ENCODE measurements at places on chromosomes 7 and 10.

GRCh38 chr10:34622945-34623344 lies 192.2 kb downstream of the PARD3 start:
- no peak for DNase-seq

DNA sequence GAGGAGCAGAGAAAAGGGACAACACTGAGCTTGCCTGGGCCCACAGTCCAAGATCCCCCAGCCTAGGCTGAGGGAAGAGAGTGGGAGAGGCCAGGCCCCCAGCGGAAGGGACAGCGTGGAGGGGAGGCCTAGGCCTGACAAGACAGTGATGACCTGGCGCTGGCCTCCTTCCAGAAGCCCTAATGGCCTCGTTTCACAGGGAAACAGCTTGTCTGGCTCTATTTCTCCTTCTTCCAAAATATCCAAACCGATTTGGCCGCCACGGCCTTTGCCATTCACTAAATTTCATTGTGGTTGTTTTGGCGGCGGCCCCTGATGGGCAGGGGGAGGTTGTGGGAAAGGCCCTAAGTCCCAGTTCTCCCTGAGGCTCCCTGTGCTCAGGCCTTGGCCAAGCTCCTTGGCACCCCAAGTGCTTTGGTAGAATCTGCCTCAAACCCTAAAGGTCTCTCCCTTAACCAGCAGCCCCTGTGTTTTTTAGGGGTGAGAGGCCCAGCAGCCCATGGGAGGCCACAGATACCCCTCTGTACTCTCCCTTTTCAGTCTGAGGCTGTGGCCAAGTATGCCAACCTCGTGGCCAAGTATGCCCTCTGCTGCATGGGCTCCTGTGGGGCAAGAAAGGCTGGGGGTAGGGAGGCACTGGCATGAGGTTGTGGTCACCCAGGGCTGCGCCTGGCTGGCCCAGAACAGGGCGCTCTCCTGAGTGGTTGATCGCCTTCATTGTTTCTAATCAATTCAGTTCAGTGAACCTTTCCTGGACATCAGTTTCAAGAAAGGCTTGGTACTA lies 37.3 kb downstream of the PAX2 start:
- no peak for DNase-seq

- DNase-seq: no peak
Observed at GRCh38 chr7:94231305-94231704, 163.4 kb upstream of the COL1A2 start.

DNA sequence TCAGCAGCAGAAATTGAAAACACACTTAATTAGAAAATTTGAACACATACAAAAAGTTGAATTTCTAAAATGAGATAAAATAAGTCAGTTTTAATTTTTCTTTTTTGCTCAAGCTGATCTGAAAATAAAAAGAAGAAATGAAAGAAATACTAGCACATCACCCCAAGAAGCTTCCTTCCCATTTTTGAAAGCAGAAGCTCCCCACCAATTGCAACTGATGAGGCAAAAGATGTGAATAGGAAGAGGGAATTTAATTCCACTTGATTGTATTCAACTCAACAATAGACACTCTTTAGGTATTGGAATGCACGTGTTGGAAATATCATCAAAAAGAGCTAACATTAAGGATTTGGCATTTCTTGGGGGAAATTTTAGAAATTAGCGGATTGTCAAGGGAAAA lies 175.8 kb downstream of the TRIL start:
- DNase-seq: no peak

DNA sequence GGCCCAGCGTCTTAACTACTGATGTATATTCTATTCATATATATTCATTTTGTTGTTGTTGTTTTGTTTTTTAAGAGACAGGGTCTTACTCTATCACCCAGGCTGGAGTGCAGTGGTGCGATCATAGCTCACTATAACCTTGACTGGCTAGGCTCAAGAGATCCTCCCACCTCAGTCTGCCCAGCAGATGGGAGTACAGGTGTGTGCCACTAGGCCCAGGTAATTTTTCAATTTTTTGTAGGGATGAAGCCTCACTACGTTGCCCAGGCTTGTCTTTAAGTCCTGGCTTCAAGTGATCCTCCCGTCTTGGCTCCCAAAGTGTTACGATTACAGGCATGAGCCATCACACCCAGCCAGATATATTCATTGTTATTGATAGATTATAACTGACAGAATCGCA lies 12.9 kb upstream of the STN1 start:
- DNase-seq: no peak
